Stimulated activated naive CD4-positive, alpha-beta T cell treated with Interleukin-2 at 50 U/mL for 16 hours (primary cell): ENCODE measurements at places on chromosomes 2 and 18.

- no peak for DNase-seq
Measured at GRCh38 chr2:218028562-218029348, 26.0 kb upstream of the TNS1 start.

GRCh38 chr2:60353863-60354262 lies 199.6 kb downstream of the BCL11A start:
- no peak for DNase-seq

DNA sequence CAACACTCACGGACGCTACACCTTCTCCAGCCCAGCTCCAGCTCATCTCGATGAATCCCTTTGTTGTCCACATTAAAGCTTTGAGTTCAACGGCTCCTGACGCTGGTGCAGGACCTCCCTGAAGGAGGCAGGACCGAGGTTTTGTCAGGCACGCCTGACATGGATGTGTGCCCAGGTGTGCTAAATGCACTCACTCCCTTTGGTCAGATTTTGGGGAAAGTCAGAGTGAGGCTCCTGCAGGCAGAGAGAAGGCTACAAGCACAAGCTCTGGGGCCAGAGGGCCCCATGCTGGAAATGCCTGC lies 78.6 kb downstream of the NDUFA10 start:
- DNase-seq, result no peak

- DNase-seq, result no peak
Measured at GRCh38 chr2:176103194-176103593, 3.6 kb downstream of the HOXD12 start.

DNA sequence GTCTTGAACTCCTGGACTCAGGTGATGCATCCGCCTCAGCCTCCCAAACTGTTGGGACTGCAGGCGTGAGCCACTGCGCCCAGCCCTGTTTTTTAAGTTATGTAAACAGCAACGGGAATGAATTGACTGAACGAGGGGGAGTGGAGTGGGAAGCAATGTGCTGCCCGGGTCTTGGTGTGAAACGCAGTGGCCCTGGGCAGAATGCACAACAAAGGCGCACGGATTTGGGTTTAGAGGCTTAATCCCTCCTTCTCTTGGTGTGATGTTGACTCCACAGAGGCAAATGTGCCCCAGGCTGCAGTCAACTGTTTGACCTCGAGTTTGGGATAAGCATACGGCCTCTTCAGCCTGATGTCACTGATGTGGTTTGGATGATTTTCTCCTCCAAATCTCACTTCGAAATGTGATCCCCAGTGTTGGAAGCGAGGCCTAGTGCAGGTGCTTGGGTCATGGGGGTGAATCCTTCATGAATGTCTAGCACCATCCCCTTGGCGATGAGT lies 97.4 kb downstream of the AGAP1 start:
- no peak for DNase-seq

DNA sequence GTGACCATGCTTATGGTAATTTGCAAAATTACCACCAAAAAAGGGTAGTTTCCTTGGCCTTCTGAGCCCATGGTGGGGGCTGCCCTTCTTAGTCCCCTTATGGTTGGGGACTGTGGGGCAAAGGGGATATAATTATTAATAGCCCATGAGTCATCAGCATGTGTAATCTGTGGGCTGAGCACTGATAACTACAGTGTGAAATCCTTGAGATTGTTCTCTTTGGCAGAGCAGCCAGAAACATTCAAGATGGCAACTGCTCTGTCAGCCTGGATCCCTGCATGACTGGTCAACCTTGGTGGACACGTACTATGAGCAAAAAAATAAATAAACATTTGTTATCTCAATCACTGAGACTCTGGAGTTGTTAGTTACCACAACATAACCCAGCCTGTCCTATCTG lies 61.3 kb downstream of the MGAT4A start:
- no peak for DNase-seq

- no peak for DNase-seq
Measured at GRCh38 chr2:235595422-235596010, 101.7 kb downstream of the AGAP1 start.

DNA sequence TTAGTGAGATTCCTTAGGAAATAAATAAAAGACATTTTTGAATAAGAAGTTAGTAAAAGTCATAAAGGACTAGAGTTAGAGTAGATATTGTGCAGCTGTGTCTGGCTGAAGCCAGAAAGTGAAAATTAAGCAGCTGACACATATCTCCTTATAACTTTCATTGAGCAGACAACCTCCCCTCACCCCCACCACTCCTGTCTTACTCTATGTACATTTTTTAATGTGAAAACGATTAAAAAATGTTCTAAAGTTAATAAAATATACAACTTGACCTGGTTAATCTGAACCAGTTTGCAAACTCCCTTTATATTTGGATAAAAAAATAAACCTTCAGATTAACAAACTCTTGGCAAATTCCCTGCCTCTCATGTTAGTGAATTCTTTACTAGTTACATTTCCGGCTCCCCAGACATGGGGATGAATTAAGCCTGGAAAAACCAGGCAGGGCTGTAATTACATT lies 462.8 kb downstream of the MEIS1 start:
- no peak for DNase-seq

- peak; percentile 18 for DNase-seq
Measured at GRCh38 chr2:135052997-135053474, 944 bp downstream of the RAB3GAP1 start.

DNA sequence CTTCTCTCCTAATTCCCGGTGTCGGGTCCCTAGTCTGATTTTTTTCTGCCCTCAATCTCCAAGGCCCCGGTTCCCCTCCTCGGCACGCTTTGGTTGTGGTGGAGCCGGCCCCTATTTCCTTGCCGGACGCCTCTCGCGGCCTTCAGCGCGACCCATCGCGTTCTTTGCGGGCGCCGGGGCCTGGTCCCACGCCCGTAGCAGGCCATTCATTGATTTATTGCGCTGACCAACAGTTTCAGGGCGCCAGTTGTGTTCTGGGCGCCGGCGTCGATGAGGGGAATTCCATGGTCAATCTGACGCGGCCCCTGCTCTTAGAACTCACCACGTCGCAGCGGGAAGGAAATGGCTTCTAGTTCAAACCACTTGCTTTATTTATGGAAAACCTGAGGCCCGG lies 396 bp downstream of the CNOT9 start:
- peak; percentile 60 for DNase-seq

DNA sequence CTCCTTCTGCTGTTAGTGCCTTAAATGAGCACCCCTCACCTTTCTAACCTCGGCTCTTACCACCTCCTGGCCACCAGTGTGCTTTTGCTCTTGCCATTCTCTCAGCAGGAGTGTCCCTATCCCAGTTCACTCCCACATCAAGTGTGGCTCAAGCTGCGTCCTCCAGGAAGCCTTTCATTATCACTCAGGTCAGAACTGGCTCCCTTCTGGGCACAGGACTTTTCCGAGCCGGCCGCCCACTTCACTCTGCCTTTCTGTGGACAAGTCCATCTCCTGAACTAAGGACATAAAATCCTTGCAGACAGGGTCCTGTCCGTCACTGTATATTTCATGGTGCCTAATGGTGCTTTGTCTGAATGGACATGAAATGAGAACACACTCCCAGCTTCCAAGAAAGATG lies 15.6 kb downstream of the TMEM127 start:
- DNase-seq, result no peak

DNA sequence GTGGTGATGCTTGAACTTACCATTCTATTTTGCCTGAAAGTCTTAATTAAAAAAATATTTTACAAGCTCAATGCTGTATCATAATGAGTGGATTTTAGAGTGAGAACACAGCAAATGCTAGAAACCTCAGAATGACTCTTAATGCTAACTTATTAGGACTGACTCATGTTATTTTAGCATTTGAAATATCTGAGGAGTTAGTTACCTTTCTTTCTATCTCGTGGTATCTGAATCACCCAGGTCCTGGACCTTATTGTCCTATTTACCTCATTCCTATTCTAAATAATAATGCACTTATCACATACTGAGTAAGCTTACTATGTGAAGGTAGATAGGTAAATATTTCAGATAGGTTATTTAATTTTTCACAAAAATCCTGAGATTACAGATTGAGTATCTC lies 70.7 kb downstream of the SOS1 start:
- DNase-seq, result no peak

- DNase-seq, result no peak
Measured at GRCh38 chr2:241128266-241128665, 21.0 kb downstream of the PASK start.

DNA sequence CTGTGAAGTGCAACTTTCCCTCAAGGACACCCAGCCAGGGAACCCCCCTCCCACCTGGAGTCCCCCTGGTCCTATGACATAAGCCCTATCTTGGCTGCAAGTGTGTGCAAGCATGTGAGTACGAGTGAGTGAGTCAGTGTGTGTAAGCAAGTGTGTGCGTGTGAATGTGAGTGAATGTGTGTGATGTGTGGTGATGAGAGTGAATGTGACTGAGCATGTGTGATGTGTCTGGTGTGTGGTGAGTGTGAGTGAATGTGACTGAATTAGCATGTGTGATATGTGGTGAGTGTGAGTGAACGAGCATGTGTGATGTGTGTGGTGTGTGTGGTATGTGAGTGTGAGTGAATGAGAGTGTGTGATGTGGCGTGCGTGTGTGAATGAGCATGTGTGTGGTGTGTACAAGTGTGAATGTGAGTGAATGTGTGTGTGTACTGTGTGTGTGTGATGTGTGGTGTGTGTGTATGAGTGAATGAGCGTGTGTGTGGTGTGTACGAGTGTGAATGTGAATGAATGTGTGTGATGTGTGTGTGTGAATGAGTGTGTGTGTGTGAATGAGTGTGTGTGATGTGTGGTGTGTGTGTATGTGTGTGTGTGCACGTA lies 68.8 kb upstream of the SMAD7 start:
- DNase-seq, result no peak

DNA sequence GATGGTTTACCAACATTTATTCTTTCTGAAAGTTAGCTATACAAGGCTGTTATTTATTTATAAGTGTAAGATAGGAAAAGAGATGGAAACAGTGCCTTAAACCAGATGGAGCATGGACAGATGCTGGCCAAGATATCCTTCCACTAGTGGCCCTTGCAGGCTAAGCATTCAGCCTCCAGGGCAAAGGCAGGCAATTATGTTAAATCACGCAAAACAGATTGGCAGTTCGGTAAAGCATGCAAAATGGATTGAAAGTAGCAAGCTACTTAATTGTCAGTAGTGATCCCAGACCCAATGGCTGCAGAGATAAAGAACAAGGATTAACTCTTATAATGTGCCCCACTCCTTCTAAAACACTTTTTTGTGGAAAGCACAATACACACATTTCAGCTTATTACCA lies 105.4 kb upstream of the MAP4K3 start:
- no peak for DNase-seq

DNA sequence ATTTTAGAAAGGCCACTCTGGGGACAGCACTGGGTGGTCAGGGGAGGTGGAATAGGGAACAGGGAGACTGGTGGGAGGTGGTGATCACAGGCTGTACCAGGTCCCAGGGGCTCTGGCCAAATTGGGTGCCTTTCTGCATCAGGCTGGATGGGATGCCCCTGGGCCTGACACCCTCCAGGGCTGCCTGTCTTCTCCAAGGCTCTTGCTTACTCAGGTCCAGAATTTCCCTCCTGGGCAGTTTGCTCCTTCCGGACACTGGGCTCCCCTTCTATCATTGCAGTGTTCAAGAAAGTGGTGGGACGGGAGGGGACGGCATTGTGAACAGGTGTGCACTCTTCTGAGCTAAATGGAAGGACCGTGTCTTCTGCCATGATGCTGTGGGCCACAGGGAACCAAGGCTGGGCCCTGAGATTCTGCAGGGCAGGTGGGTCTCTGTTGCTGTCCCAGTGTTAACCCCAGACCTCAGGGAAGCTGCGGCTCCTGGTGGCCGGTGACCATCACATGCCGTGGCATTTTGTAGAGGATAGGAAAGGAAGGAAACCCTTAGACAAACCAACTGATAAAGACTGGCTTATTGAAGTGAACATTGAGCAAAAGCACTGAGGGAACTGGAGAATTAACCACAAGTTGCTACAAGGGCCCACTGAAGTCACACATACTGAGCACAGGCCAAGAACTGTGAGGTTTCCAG lies 93.7 kb upstream of the HS6ST1 start:
- no peak for DNase-seq

GRCh38 chr18:29087616-29088246 lies 910.8 kb upstream of the CDH2 start:
- DNase-seq, result no peak

DNA sequence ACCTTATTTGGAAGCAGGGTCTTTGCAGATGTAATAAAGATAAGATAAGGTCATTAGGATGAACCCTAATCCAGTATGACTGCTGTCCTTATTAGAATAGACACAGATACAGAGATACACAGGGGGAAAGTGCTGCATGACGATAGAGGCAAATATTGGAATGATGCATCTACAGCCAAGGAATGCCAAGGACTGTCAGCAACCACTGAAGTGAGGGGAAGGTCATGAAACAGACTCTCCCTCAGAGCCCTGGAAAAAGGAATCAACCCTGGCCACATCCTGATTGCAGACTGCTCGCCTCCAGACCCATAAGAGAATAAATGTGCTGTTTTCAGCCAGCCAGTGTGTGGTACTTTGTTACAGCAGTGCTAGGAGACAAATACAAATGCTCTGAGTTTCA lies 14.8 kb downstream of the TMEM237 start:
- no peak for DNase-seq

DNA sequence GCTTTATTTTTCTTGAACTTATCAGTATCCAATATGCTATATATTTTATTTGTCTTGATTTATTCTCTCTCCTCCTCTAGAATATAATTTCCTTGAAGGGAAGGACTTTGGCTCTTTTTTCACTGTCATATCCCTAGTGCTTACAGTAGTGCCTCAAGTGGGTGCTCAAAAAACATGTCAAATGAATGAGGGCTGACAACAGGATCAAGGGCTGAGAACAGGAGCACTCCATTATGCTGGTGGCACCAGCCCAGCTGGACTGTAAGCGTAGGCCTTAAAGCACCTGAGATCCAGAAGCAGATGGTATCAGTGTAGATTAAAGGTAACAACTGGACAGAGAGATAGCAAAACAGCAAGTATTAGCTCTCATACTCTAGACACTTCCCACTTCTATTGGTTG lies 46.3 kb downstream of the PMS1 start:
- DNase-seq, result no peak

GRCh38 chr2:237438080-237438940 lies 24.3 kb upstream of the COL6A3 start:
- no peak for DNase-seq

DNA sequence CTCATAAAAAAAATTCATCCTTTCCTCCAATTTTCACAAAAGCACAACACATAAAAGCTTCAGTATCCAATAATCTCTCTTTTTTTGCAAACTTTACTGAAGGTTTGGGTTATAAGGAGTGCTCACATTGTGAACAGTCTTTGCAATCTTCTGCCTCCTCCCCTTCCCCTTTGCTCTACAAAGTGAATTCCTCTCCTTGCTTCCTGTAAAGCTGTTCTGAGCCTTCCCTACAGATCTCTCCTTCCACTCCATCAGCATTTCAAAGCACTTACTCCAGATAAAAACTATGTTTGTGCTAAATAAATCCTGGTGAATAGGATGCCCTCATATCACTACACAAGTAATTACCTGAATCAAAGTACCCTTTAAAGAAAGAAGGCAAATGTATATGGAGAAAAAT lies 4.6 kb upstream of the PDK1 start:
- no peak for DNase-seq

GRCh38 chr2:197573608-197574007 lies 57.7 kb downstream of the MOB4 start:
- DNase-seq, result no peak

GRCh38 chr2:197480165-197481036 lies 19.2 kb downstream of the HSPD1 start:
- no peak for DNase-seq

GRCh38 chr2:29921560-29921915 lies at the start of gene ALK:
ALK (minus strand) TSS chr2:29921586; CDS start chr2:29920659, 927 bp downstream.
- peak; percentile 42 for DNase-seq

- DNase-seq, result no peak
Measured at GRCh38 chr2:70596293-70596692, 42.7 kb upstream of the TGFA start.
